ENCODE measurements at places on chromosomes 2 and 18. TPM values are rescaled to one million over a fixed set of nuclear protein-coding genes. Genes with fewer than 3 reads are reported as not detected.

GRCh38 chr2:43228321-43228751 is 1.9 kb upstream of the ZFP36L2 start:
- H3K27ac ChIP-seq, result peak overlapping the region; percentile 93
- H3K4me1 ChIP-seq, result peaks cover 28% of the 10 kb centered on the region
- no peak for DNase-seq
- no peak overlapping the region for H3K4me3 ChIP-seq
- no peaks in the 10 kb centered on the region for H3K27me3 ChIP-seq
- peaks cover 6% of the 10 kb centered on the region for H3K36me3 ChIP-seq

GKN1 gene
- not detected for total RNA-seq

- DNase-seq, result no peak
- no peaks in the 10 kb centered on the region for H3K27me3 ChIP-seq
- no peaks in the 10 kb centered on the region for H3K4me1 ChIP-seq
- H3K36me3 ChIP-seq, result no peaks in the 10 kb centered on the region
These were observed 227.6 kb downstream of the CBLN2 start for GRCh38 chr18:72316497-72316896.

DNA sequence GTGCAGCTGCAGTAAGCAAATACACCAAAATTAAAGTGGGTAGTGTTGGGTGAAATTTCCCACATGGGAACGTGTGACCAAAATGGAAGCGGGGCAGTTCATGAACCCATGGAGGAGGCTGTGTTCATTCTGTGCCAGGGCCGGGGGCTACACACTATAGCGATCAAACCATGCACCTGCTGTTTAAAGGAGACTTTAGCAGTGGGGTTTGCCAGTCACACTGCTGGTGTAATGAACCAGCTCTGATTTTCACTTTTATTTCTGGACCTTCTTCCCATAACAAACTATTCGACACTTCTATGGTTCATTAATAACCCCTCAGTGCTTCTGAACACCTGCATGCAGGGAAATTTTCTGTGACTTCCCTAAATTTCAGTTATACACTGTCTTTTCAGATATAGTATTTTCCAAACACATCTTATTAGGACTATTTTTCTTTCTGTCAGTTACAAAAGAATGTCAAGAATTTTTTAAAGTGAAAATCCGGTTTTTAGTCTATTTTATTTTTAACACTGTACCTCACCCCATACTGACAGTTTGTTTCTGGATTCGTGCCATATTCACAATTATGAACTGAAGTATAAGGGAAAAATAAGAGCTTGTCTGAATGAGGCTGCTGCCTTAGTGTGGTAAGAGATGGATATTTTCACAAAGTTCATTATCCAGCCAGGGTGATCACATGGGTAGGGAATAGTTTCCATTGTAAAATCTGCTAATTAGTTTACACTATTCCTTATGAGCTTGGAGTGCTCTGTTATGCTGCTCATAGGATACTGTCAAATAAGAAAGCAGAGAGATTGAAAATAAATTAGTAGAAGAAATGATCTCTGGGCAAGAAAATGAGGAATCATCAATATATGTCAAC is 111.3 kb upstream of the CAVIN2 start:
- no peaks in the 10 kb centered on the region for H3K27me3 ChIP-seq
- no peak for DNase-seq
- no peak overlapping the region for H3K4me3 ChIP-seq
- H3K27ac ChIP-seq, result no peak overlapping the region
- no peaks in the 10 kb centered on the region for H3K4me1 ChIP-seq

RNF103 gene
- 16.1 TPM for total RNA-seq

GRCh38 chr18:28457784-28458183 is 280.9 kb upstream of the CDH2 start:
- no peaks in the 10 kb centered on the region for H3K4me1 ChIP-seq
- no peak for DNase-seq
- H3K27ac ChIP-seq, result no peak overlapping the region
- H3K27me3 ChIP-seq, result no peaks in the 10 kb centered on the region
- no peak overlapping the region for H3K4me3 ChIP-seq

ITM2C gene
- total RNA-seq, result 117 TPM

DNA sequence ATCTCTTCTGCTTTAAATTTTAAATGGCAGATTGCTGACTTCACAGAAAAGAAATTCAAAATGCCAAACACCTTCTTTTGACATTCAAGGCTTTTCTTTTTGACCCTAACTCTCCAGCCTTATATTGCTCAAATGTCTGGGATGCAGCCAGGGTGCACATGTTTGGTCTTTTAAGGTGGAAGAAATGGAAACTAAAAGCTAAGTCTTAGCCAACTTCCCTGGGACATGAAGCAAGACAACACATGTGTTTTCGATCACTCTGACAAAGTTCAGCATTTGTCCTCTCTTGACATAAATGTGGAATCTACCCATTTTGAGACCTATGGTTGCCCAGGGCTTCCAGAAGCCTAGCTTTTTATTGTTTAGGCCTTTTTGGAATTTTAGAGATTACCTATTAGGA is 161.6 kb downstream of the RDH14 start:
- H3K36me3 ChIP-seq, result no peaks in the 10 kb centered on the region
- no peak for DNase-seq
- no peak overlapping the region for H3K4me3 ChIP-seq
- peaks cover 12% of the 10 kb centered on the region for H3K27me3 ChIP-seq
- H3K27ac ChIP-seq, result no peak overlapping the region

DNA sequence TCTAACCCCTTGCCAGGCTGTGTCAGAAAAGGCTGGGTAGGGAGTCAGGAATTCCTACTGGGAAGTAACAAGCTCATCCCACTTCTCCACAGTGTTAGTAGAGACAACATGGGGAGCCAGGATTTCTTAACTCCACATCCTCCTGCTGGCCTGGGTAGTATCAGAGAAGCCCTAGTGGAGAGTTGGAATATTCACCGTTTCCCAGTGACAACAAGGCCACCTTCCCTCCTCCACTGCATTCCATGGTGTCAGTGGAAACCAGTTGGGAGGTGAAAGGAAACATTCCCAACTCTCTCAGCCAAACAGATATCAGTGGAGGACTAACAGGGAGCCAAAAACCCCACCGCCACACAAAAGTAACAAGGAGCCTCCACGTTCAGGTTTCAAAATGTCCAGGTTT is 41.2 kb downstream of the SRD5A2 start:
- peaks cover under 1% of the 10 kb centered on the region for H3K27me3 ChIP-seq
- no peak for DNase-seq
- no peaks in the 10 kb centered on the region for H3K36me3 ChIP-seq
- H3K4me1 ChIP-seq, result no peaks in the 10 kb centered on the region

DNA sequence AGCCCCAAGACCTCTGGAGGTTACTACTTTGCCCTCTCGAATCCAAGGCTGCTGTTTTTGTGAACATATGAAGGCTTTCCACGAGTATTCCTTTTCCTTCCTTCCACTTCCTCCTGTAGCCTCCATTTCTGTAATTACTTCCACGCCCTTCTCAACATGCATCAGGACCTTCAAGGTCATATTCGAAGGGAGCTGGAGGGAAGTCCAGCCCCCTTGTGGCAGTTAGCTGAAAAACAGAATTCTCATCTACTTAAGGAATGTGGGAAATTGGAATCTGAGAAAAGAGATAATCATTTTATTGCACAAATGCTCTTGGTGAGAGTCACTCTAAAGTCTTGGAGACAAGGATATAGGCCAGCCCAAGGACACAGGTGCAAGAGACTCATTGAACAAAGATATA is 1000.2 kb downstream of the TDRD15 start:
- H3K27ac ChIP-seq, result no peak overlapping the region
- H3K4me1 ChIP-seq, result no peaks in the 10 kb centered on the region
- no peak for DNase-seq
- no peaks in the 10 kb centered on the region for H3K27me3 ChIP-seq
- no peak overlapping the region for H3K4me3 ChIP-seq

DNA sequence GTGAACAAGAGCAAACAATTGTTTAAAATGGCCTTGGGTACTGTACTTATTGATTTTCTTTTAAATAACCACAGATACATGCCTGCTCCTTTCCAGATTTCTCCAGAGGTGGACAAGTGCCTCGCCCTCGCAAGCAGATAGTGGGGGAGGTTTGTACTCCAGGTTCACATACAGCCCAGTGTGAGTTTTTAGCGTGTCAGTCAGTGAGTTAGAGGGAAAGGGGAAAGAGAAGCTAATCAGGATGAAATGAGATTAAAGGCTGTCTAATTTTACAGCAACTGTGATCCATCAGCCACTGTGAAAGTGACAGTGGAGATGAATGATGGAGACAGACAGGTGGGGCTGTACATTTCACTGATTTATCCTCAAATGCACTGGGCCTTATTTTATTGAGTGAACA is 74.7 kb downstream of the KLHL14 start:
- no peak overlapping the region for H3K27ac ChIP-seq
- peaks cover 7% of the 10 kb centered on the region for H3K27me3 ChIP-seq
- DNase-seq, result no peak
- no peak overlapping the region for H3K4me3 ChIP-seq

DNA sequence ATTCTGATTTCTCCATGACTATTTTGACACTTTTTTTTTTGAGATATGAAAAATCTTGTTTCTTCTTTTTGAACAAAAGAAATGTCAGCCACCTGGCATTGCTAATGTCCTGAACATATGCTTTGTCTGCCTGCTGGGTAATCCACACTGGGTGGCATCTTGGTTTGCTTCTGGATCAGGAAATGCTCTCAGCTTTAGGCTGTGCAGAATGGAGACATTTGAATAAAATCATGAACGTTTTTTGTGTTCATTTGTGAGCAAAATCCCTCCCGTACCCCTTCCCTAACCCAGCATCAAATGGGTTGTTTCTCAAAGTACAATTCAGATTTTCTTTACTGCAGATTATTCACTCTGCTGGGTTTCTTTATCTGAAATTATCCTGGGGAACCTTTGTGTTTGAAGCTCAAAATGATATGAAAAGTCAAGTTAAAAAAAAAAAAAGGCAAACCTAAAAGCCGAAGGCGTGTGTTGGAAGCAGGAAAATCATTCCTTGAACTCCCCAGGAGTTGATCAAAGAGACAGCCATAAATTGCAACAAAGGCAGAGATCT is 53.4 kb upstream of the KLF7 start:
- H3K36me3 ChIP-seq, result no peaks in the 10 kb centered on the region
- no peak overlapping the region for H3K4me3 ChIP-seq
- no peak for DNase-seq
- no peaks in the 10 kb centered on the region for H3K4me1 ChIP-seq
- 0 out of 2 replicates have a peak, but pooled peaks cover 5% of the 10 kb centered on the region for H3K27me3 ChIP-seq
- H3K27ac ChIP-seq, result no peak overlapping the region

RETREG2 gene
- total RNA-seq, result 63.7 TPM

ATP6V1C2 gene
- 2.0 TPM for total RNA-seq

GRCh38 chr18:39019989-39020388 is 1454.4 kb upstream of the CELF4 start:
- no peak overlapping the region for H3K27ac ChIP-seq
- H3K36me3 ChIP-seq, result no peaks in the 10 kb centered on the region
- H3K27me3 ChIP-seq, result no peaks in the 10 kb centered on the region
- no peak for DNase-seq
- no peaks in the 10 kb centered on the region for H3K4me1 ChIP-seq

- H3K36me3 ChIP-seq, result no peaks in the 10 kb centered on the region
- no peak overlapping the region for H3K4me3 ChIP-seq
- no peak overlapping the region for H3K27ac ChIP-seq
These were observed 84.9 kb downstream of the DYSF start for GRCh38 chr2:71538241-71538640.

GRCh38 chr2:216881411-216881810 is 21.5 kb upstream of the TNP1 start:
- no peak overlapping the region for H3K4me3 ChIP-seq
- DNase-seq, result no peak
- H3K4me1 ChIP-seq, result no peaks in the 10 kb centered on the region
- H3K27me3 ChIP-seq, result no peaks in the 10 kb centered on the region
- no peak overlapping the region for H3K27ac ChIP-seq

- no peak overlapping the region for H3K4me3 ChIP-seq
- no peak overlapping the region for H3K27ac ChIP-seq
- 0 out of 2 replicates have a peak, but pooled peaks cover 6% of the 10 kb centered on the region for H3K4me1 ChIP-seq
- H3K36me3 ChIP-seq, result peaks cover 4% of the 10 kb centered on the region
- DNase-seq, result no peak
These were observed 8.7 kb downstream of the RAB12 start for GRCh38 chr18:8617907-8618306.

DNA sequence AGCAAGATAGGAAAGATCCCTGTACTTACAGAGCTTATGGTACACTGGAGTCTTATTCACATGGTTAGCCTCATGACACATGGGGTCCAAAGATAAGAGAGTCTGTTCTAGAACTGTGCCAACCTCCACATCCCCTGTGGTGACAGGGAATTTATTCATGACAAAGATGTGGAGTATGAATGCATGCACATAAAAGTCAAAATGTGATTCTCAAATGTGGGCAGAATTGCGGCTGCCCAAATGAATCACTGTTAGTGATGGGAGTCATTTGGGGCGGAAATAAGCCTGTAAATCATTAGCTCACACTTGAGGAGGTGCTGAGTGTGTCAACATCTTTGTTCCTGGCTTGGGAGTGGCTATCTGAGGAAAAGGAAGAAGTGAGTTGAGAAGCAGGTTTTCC is 560.6 kb downstream of the SLC4A3 start:
- H3K27me3 ChIP-seq, result no peaks in the 10 kb centered on the region
- no peak overlapping the region for H3K4me3 ChIP-seq
- no peaks in the 10 kb centered on the region for H3K36me3 ChIP-seq
- peaks cover 17% of the 10 kb centered on the region for H3K4me1 ChIP-seq
- no peak for DNase-seq

GRCh38 chr2:200101922-200102321 is 146.5 kb downstream of the MAIP1 start:
- no peaks in the 10 kb centered on the region for H3K4me1 ChIP-seq
- no peak overlapping the region for H3K27ac ChIP-seq
- H3K27me3 ChIP-seq, result no peaks in the 10 kb centered on the region
- H3K4me3 ChIP-seq, result no peak overlapping the region
- no peaks in the 10 kb centered on the region for H3K36me3 ChIP-seq
